A172 (cell line): ENCODE measurements at places on chromosomes 2 and 18.

- peak; percentile 83 for DNase-seq
Measured at GRCh38 chr2:69816923-69817542, 12.4 kb upstream of the GMCL1 start.

GRCh38 chr2:130300258-130300969 lies 42.3 kb upstream of the IMP4 start:
- DNase-seq: no peak

DNA sequence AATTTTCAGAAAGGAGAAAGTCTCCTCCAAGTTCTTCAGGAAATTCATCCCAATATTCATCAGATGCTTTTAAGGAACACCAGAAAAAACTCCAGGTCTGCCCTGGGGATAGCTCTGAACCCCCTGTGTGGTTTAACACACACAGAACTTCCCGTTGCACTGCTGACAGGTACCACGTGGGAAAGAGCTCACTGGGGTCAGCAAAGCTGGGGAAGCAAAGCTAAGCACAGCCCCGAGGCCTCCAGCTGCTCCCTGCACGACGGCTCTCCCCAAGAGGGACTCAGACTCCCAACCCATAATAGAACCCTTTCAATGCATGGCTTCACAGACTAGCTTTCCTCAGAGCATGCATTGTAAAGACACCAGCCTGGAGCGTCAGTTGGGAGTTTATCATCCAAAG lies 28.0 kb downstream of the ADI1 start:
- DNase-seq: no peak

DNA sequence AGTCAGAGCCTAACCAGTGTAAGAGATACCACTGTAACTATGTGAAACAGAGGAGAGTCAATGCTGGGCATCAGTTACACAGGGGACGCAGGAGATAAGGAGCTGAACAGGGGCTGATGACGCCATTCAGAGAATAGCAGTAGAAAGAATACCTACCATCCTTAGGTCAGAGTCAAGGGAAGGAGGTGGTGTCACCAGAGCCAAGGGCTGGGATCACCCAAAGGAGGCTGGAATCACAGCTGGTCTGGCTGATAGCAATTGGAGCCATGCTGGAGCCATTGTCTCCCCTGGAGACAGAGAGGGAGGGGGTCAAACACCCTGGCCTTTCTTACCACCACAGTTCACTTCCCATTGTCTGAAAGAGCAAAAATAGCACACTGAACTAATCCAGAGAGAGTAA lies 37.3 kb upstream of the C18orf32 start:
- no peak for DNase-seq

GRCh38 chr2:142965443-142965842 lies 88.0 kb downstream of the KYNU start:
- DNase-seq: peak; percentile 78

DNA sequence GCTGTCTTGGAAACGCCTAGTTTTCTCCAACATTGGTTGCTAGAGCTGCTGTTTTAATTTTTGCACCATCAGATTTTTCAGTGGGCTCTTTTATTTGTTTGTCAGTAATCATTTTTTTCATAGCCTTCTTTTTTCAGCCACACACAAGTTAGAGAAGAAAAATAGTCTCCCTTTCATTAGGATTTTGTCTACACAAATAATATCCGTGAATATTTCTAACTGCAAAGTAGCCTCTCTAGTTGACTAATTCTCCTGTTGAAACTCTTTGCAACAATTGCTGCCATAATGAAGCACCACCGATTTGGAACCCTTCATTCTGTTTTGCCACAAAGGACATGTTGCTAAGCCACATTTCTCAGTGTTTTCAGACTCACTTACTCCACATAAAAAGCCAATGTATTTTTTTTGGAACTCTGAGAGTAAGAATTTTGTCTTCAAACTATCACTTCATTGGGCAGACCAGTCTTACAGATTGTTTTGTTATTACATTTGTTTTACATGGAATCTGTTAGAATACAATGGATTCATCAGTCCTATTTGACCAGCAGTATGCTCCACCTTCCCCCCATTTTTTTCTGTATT lies 9.6 kb downstream of the KCNJ3 start:
- DNase-seq: no peak

DNA sequence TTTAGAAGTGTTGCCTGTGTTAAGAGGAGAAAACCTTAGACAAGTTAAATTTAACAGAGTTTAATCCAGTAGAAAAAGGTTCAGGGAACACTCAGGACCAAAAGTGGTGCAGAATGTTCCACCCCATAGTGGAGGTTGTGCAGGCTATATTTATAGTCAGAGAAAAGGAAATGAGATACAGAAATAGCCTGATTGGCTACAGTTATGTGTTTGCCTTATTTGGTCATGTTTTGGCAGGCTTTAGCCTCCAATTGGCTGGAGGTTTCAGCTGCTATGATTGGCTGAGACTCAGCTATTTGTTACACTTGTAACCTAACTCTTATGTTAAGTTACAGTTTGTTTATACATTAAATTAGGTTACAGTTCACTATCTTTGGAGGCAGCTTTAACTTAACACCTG lies 4.2 kb downstream of the STAMBP start:
- DNase-seq: peak; percentile 69

- no peak for DNase-seq
Measured at GRCh38 chr2:7924023-7924762, 757.7 kb upstream of the ID2 start.

DNA sequence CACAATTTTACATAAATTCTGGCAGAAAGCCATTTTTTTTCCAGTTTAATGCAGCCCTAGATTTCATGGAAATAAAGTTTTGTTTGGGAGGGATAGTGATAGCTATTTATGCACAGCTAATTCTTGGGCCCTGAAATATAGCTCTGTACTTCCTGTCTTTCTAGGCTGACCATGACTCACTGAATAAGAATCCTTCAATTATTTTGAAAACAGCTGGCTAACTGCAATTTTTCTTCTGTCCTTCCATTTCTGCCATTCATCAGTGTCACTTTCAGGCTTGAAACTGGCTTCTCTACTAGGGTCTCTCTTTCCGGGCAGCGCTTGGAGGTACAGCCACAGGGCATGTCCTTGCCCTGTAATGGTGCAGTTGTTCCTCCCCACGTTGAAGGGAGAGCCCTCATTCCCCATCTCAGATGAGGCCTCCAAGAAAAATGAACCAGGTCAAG lies 97.1 kb upstream of the TMEM178A start:
- DNase-seq: peak; percentile 87

DNA sequence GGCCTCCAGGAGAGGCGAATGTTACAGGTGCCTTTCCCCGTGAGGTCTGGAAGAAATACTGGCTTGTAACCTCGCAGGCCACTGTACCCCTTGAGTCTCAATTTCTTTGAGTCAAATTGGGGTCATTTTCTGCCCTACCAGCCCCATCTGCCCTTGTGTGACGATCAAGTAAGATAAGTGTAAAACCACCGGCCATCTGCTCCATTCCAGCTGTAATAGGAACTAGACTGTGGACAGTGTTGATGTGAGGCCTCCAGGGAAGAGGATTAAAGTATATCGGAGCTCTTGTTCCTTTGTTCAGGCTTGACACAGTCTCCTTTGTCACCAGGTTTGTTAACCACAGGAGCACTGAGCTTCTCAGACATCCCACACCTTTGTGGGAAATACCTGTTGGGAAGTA lies 65.6 kb downstream of the MRPS9 start:
- DNase-seq: no peak
